ENCODE measurements at places on chromosomes 1 and 21.

DNA sequence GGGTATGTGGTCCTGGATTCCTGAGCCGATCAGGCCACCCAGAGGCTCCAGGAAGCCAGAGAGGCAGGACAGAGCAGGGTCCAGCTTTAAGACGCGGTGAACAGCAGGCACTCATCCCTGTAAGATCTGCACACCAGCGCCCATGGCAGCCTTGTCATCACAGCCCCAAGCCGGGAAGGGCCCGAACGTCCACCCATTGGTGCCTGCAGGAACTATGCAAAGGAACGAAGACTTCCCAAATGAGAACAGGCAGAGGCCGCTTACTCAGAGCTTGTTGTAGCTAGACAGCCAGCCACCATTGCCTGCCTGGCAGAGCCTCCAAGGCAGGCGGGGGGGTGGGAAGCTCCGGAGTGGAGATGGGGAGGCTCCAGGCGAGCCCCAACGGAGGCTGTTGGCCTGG lies 12.1 kb upstream of the ARHGEF16 start:
- no peak for DNase-seq

GRCh38 chr1:84585803-84586202 lies 11.6 kb upstream of the CTBS start:
- no peak for DNase-seq

DNA sequence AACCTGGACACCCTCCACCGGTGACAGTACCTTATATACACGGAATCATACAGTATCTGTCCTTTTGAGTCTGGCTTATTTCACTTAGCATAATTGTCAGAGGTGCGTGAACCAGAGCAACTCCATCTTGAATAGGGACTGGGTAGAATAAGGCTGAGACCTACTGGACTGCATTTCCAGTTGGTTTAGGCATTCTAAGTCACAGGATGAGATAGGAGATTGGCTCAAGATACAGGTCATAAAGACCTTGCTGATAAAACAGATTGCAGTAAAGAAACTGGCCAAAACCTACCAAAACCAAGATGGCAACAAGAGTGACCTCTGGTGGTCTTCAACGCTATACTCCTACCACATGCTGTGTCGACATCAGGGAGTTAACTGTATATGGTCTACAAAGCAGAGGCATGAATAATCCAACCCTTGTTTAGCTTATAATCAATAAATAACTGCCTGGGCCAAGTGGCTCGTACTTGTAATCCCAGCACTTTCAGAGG lies 1.4 kb upstream of the FDPS start:
- DNase-seq, result peak; percentile 58

GRCh38 chr1:53276153-53276901 lies 38.0 kb upstream of the MAGOH start:
- no peak for DNase-seq

GRCh38 chr1:228361314-228362140 lies 45.1 kb downstream of the TRIM11 start:
- DNase-seq, result no peak

DNA sequence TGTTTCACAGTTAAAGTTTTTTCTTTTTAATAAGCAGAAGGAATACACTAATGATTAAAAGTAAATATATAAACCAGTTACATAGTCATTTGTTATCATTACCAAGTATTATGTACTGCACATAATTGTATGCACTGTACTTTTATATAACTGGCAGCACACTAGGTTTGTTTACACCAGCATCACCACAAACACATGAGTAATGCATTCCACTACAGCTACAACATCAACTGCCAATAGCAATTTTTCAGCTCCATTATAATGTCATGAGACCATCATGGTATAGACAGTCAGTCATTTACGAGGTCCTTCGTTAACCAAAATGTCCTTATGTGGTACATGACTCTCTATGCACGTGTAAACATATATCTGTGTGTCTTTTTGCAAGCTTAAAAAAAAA lies 35.2 kb downstream of the SCYL3 start:
- no peak for DNase-seq

DNA sequence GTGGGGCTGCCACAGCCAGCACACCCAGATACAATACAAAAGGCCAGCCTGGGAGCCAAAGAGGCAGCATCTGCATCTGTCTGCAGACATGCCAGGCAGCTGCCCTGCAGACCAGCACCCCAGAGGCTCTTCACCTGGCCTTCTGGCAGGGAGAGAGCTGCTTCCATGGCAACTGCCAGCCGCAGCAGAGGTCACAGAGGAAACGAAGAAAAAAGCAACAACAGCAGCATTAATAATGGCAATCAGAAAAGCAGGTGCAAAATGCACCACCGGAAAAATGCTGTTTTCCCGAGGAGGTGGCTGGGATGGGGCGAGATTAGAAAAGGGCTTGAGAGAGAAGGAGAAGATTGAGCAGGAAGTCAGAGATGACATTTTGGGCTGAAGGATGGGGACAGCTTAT lies 309.5 kb downstream of the PCP4 start:
- no peak for DNase-seq

DNA sequence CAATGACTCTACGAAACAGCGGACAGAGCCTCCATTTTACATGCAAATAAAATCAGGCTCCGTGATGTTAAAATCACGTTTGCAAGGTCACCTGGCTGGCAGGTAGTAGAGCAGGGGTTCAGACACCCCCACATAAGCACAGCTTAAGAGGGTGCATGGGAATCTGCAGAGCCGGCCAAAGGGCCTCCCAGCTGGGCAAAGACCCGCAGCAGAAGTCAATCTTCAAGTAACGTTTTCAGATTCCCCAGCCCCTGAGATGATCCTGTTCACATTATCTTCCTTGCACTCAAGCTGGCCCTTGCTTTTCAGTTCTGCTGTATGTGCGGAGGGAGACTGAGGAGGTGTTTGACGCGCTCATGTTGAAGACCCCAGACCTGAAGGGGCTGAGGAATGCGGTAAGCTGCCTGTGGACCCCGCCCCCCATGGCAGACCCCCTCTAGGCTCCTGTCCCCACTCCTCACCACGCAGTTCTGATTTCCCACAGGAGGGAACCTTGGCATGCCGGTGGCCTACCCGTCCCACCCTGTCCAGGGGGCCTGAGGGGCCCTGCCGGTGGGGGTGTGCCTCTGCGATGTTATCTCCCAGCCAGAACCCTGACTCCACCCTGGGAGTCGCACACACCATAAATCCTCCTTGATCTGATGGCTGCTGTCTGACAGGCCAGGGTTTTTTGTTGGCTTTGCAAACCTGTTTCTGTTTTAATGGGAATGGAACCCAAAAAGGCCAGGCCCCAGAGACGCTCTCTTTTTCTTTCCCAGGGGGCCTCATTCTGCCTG lies 28.2 kb downstream of the GRHL3 start:
- DNase-seq, result no peak

DNA sequence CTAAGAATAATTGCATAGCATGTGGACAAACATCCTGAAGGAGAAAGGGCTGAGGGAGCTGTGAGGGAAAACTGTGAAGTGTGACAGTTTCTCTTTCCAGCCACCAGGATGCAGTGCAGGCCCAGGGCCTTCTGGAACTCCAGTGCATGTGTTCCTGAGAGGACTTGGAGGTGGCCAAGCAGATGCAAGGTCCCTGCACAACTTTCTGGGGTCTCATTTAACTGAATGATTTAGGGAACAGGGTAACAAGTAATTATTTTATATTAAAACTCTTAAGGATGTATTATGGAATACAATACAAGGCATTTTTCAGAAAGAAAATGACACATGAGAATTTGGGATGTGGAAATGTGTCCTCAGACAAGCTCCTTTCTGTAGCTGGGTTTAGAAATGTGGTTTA lies 61.2 kb upstream of the MCOLN3 start:
- DNase-seq, result peak; percentile 65

DNA sequence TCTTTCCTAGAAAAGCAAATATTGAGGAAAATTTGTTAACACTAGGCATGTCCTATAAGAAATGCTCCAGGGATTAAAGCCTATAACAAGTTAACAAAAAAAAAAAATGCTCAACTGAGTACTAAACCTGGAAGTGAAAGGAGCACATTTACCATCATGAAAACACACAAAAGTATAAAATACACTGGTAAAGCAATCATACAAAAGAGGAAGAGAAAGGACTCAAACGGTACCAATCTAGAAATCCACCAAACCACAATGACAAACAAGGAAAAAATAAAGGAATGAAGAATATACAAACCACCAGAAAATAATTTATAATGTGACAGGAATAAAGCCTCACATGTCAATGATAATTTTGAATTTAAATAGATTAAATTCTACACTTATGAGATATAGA lies 21.2 kb downstream of the CD1E start:
- no peak for DNase-seq

GRCh38 chr1:94772230-94772641 lies 47.9 kb upstream of the SLC44A3 start:
- DNase-seq, result no peak

DNA sequence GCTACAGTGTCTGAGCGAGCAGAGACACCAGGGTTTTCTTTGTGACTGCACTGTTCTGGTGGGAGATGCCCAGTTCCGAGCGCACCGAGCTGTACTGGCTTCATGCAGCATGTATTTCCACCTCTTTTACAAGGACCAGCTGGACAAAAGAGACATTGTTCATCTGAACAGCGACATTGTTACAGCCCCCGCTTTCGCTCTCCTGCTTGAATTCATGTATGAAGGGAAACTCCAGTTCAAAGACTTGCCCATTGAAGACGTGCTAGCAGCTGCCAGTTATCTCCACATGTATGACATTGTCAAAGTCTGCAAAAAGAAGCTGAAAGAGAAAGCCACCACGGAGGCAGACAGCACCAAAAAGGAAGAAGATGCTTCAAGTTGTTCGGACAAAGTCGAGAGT lies 2.7 kb downstream of the ZBTB18 start:
- DNase-seq, result no peak

DNA sequence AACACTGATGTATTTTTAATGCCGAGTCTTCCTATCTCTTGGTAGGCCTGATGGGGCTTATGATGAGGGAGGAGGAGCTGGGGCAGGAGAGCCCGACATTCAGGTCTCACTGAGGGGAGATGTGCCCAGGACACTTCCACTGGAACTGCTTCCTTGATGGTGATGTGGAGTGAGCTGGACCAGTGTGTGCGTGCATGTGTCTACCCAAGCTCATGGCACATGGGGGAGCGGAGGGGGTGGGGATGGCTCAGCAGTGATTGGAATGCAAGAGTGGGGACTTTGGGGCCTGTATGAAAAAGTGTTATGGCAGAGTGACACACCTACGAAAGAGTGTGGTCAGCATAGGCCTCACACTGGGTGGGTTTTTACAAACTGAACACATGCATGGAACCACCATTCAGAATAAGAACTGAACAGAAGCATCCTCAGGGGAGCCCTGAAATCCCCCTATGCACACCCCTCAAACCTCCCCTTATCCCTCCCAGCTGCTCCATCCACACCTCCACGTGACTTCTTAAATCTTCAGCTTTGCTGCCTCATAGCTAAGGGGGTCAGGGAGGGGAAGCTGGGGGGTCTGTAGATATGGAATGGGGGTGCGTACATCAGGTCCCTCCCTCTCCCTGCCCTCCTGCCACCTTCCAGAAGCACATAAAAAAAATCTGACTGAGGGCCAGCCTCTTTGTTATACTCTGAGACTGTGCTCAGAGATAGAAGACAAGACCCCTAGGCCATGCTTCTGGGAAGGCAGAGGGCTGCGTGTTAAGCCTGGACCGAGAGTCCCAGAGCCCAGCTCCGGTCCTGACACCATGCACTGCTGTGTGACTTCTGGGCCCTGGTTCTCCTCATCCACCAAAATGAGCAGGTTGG lies 11.6 kb downstream of the IL6R start:
- DNase-seq, result no peak

DNA sequence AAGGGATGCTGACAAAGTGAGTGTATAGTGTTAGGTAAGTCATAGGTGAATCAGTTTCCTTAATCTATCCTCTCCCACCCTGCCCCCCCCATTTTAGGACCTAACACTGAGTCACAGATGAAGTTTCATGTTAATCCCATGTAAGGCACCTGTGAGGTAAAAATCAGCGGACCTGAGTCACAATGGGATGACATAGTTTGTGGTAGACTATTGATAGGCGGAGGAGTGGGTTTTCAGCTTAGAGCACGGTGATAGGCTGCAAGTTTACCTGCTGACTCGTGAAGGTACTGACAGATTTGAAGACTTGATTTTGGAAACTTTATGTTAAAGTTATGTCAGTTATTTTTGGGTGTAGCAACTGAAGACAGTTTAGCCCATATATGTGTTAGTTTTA lies 1.7 kb downstream of the TOR1AIP1 start:
- DNase-seq, result peak; percentile 84

DNA sequence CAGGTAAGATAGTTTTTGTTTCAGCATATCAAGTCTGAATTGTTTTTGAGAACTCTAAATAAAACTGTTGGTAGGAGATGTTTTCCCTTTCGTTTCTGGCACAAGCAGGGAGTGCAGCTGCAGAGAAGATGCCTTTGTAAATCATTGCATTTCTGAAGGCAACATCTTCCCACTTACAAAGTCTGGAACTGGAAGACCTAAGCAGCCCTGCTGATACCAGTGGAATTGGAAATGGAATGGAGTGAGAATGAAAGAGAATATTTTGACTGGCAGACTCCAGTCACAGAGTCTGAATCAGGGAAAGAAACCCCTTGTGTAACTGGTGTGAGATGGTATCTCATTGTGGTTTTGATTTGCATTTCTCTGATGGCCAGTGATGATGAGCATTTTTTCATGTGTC lies 815.6 kb downstream of the LTN1 start:
- no peak for DNase-seq

- DNase-seq, result no peak
These were observed 211.7 kb downstream of the GPATCH2 start for GRCh38 chr1:217419194-217419551.

GRCh38 chr1:67564193-67564592 lies 120.8 kb upstream of the GADD45A start:
- no peak for DNase-seq

DNA sequence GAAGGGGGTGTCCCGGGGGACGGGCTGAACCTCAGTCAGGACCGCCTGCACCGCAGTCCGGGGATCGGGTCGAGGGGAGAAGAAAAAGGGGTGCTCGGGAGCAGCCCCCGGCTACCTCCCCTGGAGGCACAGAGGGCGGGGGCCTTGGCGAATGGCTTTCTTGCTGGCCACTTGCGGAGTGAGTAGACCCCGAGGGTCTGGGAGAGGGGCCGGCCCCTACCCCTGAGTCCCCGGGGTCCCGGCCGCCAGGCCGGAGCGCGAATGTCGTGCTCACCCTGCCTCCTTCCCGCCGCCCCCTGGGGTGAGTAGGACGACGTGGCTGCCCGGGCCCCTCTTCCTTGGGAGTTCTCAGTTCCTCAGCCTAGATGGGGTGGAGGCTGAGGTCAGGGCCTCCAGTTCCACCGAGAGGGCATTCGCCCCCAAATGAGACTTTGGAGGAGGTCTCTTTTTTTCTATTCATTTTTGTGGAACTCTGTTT lies 113.0 kb downstream of the OSBPL9 start:
- peak; percentile 49 for DNase-seq

- DNase-seq, result no peak
These were observed 548.8 kb upstream of the ZP4 start for GRCh38 chr1:238439511-238439910.
